Cardiac septum (tissue), 1 donor: ENCODE measurements at places on chromosomes 1 and 21. TPM values are rescaled to one million over a fixed set of nuclear protein-coding genes. Genes with fewer than 3 reads are reported as not detected.

The SH2D1B gene
- total RNA-seq = not detected

The AZIN2 gene
- total RNA-seq = 5.8 TPM

The AKR7A2 gene
- total RNA-seq = 33.5 TPM

The CELA2A gene
- not detected for total RNA-seq

The PADI2 gene
- 1.3 TPM for total RNA-seq
